ENCODE measurements at places on chromosomes 12 and 14.
A peak's percentile ranks its signal among the peaks of the same experiment; 100 is the strongest.

DNA sequence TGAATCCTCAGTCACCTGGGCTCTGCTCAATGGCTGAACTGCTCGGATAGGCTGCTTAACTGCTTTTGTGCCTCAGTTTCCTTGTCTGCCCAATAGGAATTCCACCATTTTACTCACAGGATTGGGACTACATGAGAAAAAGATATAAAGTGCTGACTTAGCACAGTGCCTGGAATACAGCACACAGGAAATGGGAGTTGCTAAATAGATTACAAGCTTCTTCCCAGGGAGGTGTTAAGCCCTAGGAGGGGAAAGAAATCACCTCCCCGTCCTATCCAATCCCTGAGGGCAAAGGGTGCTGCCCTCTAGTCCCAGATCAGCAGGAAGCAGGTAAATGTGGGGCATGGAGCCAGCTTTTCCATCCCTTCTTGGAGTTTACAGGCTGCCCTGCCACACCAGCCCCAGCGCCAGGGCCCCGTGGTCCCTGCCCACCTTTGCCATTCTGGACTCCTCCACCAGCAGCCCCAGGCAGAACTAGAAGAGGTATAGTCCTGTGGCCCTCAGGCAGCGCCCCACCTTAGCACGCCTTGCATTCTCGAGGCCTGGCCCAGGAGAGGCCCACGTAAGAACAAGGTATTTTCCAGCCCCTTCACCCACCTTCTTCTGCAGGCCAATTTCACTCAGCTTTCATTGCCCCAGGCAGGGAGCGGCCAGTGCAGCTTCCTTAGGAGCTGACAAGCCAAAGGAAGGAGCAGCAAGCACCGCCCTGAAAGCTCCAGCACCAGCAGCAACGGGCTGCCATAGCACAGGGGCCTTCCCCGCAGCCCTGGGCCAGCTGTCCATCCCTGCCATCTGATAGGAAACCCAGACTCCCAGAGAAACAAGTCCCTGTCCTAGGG lies 28.8 kb upstream of the RPLP0 start:
- peak; percentile 72 for DNase-seq

GRCh38 chr12:116065606-116066005 lies 211.9 kb downstream of the MED13L start:
- no peak for DNase-seq

DNA sequence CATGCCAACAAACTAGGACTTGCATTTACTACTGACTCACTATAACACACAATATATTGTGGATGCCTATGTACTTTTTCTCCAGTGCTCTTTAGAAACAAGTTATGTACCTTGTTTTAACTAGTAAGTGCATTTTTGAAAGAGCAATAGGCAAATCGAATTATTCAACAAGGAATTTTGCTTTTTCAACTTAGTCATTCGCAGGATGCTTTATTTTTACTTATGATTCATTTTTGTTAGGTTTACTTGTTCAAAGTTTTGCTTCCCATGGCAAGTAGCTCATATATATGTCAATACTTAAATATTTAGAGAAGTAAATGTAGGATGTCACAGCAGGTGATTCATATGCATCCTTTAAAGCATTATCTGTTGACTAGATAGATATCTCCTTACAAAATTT lies 149.8 kb downstream of the PELI2 start:
- peak; percentile 32 for DNase-seq

- DNase-seq, result no peak
These were observed 142.8 kb downstream of the PELI2 start for GRCh38 chr14:56261046-56261445.

GRCh38 chr14:73465823-73466532 lies 7.6 kb upstream of the NUMB start:
- DNase-seq, result peak; percentile 44

GRCh38 chr14:95222151-95222631 lies 64.9 kb upstream of the DICER1 start:
- peak; percentile 47 for DNase-seq

GRCh38 chr12:92408072-92408900 lies 262.6 kb upstream of the BTG1 start:
- peak; percentile 39 for DNase-seq

DNA sequence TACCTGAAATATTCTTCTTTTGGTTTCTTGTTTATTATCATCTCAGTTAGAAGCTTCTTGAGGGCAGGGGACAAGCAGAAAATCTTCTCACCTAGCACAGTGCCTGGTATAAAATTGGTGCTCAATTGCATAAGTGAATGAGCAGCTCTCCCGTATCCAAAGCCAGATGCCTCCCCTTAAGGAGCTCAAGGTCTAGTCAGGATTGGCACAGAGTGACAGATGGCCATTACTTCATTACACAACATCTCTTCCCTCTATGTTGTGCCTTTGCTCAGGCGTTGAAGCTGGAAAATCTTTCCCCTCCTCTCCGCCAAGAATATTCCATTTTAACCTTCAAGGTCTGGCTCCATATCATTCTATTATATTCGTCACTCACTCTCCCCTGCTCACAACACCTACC lies 3.6 kb downstream of the SLC4A8 start:
- no peak for DNase-seq

GRCh38 chr14:31568671-31569070 lies 7.5 kb downstream of the NUBPL start:
- peak; percentile 5 for DNase-seq

DNA sequence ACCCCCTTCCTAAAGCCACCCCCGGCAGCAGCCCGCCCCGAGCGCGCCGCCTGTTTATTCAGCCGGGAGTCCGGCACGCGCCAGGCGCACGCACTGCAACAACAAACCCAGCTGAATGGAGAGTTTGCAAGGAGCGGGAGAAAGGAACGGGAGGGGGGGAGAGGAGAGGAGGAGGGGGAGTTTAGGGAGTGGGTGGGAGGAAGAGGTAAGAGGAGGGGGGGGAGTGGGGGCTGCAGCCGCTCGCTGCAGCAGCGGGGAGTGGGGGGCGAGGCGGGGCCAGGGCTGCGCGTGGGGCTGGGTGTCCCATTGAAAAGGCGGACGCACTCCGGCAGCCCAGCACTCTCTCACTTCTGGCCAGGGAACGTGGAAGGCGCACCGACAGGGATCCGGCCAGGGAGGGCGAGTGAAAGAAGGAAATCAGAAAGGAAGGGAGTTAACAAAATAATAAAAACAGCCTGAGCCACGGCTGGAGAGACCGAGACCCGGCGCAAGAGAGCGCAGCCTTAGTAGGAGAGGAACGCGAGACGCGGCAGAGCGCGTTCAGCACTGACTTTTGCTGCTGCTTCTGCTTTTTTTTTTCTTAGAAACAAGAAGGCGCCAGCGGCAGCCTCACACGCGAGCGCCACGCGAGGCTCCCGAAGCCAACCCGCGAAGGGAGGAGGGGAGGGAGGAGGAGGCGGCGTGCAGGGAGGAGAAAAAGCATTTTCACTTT lies at the start of gene ASCL1:
ASCL1 (plus strand) TSS at position 336 of the 712 bp plus-strand sequence. CDS start 571 bp downstream, outside the sequence.
- DNase-seq, result peak; percentile 13

- no peak for DNase-seq
These were observed 44.2 kb downstream of the BBS10 start for GRCh38 chr12:76303989-76304460.

DNA sequence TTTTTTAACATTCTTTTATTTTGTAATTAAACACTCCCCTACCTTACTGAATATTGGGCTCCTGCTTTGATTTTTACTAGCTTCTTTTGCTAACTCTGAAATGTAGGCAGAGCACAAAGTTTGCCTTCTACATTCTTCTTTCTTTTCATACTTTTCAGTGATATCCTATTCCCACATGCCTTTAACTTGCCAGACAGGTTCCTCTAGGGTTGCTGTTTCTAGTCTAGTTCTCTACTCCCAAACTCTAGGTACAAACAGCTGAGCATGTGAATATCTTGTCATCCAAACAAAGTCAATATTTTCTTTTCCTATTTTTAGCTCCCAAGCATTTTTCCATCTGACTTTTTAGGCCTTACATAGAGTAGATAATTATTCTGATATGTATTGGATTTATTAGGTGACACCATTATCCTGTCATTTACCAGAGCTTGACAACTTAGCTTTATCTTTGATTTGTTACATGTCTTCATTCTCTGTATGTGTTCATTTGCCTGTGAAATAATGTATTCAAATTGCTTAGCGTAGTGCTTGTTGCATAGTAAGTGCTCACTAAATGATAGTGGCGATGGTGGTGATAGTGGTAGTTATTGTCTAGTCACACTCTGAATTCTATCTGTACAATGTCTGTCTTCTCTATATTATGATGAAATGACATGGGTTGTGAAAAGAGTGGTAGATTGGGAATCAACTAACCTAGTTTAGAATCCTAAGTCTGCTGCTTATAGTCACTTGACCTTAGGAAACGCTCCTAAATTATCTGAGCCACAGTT lies 73.6 kb upstream of the DNM1L start:
- no peak for DNase-seq

DNA sequence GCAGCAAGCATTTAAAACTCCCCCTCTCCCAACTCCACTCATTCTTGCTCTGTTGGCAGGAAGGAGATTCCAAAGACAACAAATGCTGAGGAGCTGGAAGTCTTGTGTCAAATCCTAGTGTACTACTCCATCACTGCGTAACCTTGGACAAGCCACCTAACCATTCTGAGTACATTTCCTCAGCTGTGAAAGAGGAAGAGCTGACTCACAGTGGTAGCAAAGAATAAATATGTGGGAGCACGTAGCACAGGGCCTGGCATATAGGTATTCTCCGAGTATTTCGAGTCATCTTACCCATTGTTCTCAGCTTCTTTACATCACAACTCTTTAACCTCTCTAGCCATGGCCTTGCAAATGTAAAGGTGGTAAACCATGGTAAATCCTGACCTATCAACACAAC lies 28.7 kb downstream of the EGLN3 start:
- DNase-seq, result no peak

DNA sequence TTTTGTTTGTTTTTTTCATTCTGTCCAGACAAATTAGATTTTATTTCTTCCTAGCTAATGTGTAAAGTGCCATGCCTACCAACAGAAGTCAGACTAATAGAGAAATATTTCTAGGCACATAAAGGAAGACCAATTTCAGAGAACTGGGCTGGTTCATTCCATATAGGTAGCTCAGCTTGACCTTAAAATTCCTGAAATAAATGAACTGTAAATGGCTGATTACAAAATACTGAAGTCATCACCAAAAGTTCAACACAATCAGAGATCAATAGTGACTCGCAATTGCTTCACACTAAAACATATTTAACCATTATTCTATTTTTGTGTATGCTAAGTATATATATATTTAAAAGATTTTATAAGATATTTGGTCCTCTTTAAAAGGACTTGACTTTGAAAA lies 34.2 kb downstream of the PTPRB start:
- peak; percentile 60 for DNase-seq

- DNase-seq, result peak; percentile 76
These were observed 5.7 kb upstream of the NEK9 start for GRCh38 chr14:75132382-75133086.

GRCh38 chr14:58332561-58332960 lies 34.2 kb downstream of the ARID4A start:
- DNase-seq, result no peak

DNA sequence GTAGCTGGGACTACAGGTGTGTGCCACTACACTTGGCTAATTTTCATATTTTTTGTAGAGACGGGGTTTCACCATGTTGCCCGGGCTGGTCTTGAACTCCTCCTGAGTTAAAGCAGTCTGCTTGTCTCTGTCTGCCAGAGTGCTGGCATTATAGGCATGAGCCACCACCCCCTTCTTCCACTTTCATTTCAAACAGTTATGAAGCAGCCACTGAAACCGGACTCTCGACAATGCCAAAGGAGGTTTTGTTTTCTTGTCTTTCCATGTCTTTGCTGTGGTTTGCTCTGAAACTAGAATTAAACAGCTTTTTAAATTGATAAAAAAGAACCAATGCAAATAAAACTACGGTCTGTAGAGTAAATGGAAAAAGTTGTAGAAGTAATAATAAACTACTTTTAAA lies 30.4 kb downstream of the RAP1B start:
- DNase-seq, result no peak

GRCh38 chr14:78172428-78172827 lies 2.3 kb downstream of the NRXN3 start:
- no peak for DNase-seq

GRCh38 chr14:100076133-100076532 lies 10.9 kb downstream of the EVL start:
- peak; percentile 54 for DNase-seq

DNA sequence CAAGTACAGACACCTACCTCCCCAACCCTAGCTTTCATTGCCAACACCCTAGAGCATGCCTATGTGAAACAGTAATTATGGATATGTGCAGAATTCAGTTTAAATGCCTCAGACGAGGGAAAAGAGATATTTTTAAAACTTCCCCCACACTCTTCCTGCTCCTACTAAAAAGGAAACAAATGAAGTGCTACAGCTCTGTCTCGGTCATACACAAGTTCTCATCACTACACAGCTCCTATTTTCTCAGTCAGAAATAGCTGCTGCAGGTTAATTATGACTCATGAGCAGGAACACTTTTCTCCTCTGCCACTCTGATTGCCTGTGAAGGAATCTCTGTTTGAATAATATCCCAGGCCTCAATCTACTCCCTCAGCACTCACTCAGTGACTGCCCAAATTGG lies 703.6 kb upstream of the FLRT2 start:
- no peak for DNase-seq

DNA sequence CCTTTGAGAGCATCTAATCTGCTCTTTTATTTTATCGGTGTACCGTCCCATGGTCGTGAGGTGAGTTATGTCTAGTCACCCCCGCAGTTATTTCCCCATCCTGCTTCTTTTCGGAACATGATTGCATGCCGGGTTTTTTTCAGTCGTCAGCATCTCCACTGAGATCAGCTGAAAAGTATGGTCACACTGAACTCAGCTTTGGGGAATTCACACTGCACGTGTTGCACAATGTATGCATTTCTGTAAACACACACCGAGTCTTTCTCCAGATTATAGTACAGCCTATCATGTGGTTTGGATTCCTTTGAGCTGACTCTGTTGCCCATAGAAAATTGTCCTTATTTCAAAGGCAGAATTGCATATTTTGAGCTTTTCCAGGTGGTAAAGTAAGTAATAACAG lies 24.6 kb downstream of the PLXNC1 start:
- peak; percentile 97 for DNase-seq

GRCh38 chr14:104112609-104113571 lies 25.5 kb upstream of the KIF26A start:
- DNase-seq, result no peak

DNA sequence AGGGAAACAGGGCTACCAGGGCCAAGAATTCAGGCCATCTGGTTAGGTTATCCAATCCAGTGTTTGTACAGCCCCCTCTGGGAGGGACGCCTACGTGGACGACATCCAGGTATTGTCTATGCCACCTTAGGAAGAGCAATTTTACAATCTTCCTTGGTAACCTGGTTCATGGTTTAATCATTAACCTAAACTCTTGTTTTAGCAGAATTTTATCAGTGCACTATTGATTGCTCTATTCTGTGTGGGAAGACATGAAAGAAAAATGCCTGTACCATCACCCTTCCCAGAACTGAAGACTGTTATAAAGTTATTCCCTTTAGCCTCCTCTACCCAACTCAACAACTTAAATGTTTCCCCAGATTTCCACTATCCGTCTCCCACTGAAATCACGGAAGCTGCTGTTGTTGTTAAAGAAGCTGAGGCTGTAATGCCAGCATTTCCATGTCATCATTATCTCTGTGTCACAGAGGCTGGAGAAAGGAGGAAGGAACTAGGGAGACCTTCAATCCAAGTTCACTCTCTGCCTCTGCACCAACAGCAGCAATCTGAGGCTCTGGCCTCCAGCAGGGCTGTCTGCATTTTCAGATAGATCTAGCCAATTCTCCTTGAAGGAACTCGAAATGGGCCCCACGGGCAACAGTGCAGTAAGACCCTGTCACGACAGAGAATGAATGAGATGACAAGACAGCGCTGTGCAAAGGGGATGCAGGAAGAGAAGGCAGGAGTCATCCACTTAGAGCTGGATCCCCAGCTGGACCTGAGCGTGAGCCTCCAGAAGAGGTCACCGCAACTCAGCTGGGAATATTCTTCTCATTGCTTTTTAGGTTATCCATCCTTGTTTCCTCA lies 183.4 kb upstream of the GZMB start:
- no peak for DNase-seq

Measured in EL (cell line).